GOT3 (cell line): ENCODE measurements at places on chromosomes 1 and 21.

DNA sequence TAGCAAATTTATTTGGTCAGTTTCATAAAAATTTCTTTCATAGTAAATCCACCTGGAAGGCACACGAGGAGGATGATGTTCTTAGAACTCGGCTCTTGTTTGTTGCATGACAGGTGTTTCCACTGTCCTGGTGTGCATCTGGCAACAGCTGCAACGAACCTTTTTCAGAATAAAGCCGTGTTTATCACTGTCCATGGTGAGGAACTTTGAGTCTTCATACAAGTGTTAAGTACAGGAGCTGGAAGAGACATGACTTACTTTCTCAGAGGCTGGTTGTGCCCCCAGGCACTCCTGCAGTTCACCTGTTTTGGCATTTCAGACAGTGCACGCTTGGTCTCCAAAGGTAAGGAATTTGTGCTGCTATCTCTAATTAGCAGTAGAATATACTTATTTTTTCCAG, 97.1 kb downstream of the ADAMTS1 start:
- DNase-seq: no peak

GRCh38 chr1:59597420-59598119, 217.2 kb upstream of the HOOK1 start:
- no peak for DNase-seq

GRCh38 chr1:11456965-11457364, 22.0 kb upstream of the DISP3 start:
- DNase-seq: no peak

- DNase-seq: no peak
Measured at GRCh38 chr1:40384887-40385286, 11.4 kb downstream of the SMAP2 start.

DNA sequence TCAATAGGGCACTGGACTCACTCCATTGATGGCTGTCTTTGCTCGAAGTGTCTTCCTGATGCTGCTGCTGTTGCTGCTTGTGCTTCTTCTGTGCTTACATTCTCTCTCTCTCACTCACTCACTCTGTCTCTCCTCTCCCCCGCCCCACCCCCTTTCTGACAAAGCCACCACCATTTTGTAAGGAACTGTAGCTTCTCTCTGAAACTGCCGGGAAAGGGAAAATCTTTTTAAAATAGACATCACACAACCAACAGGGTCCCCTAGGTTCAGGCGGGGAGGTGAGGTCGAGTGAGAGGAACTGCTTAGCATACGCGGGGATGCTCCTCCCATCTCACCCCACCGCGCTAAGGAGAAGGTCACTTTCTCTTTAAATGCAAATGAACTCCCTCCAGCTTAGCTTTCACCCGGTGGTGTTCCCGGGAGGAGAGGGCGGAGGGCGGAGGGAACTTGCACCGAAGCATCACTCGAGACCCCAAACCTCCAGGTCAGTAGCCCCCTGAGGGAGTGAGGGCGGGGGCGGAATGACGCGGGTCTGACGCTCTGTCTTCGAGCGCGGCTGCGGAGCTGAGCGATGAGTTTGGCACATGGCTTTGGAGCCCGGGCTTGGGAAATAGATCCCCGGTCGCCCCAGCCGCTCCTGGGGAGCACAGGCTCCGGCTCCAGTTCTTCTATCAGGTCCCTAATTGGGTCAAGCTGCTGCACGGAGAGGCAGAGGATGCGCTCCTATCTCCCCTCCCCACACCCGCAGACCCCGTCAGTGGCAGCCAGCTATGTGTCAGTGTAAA, at the start of gene CCDC28B:
Gene CCDC28B, plus strand, starts transcription at position 370 of the 785 bp plus-strand sequence. CDS start 1,341 bp downstream, outside the sequence.
- no peak for DNase-seq

GRCh38 chr1:184025242-184025675, 12.3 kb downstream of the COLGALT2 start:
- DNase-seq: no peak

DNA sequence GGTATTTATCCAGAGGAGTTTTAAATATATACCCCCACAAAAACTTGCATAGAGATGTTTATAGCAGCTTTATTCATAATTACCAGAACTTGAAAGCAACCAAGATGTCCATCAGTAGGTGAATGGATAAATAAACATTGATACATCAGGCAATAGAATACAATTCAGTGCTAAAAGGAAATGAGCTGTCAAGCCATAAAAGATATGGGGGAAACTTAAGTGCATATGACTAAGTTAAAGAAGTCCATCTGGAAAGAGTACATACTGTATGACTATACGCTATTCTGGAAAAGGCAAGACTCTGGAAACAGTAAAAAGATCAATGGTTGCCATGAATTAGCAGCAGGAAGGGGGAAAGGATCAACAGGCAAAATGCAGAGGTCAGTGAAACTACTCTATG, 366.7 kb downstream of the HHIPL2 start:
- no peak for DNase-seq

GRCh38 chr1:50420689-50421365, 2.4 kb downstream of the DMRTA2 start:
- no peak for DNase-seq

- DNase-seq: no peak
Measured at GRCh38 chr1:51303315-51303714, 27.0 kb downstream of the TTC39A start.

DNA sequence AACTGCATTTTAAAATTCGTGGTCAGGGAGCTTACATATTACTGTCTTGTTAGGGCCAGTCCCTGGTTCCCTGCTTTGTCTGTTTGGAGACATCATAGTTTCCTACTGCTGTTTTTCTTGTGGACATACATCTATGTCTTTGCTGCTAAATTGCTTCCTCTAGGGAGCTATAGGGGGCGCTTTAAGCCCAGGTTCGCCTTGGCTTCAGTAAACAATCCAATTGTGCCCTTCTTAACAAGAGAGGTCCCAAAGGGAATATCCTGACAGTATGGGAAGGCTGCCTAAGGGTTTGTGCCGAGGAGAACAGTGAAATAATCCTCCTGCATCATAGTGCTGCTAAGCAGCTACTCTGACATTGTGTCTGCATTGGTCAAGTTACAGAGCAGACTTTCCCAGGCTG, 112.5 kb downstream of the USH2A start:
- DNase-seq: no peak

- DNase-seq: no peak
Measured at GRCh38 chr1:1250786-1251284, 4.3 kb upstream of the C1QTNF12 start.

DNA sequence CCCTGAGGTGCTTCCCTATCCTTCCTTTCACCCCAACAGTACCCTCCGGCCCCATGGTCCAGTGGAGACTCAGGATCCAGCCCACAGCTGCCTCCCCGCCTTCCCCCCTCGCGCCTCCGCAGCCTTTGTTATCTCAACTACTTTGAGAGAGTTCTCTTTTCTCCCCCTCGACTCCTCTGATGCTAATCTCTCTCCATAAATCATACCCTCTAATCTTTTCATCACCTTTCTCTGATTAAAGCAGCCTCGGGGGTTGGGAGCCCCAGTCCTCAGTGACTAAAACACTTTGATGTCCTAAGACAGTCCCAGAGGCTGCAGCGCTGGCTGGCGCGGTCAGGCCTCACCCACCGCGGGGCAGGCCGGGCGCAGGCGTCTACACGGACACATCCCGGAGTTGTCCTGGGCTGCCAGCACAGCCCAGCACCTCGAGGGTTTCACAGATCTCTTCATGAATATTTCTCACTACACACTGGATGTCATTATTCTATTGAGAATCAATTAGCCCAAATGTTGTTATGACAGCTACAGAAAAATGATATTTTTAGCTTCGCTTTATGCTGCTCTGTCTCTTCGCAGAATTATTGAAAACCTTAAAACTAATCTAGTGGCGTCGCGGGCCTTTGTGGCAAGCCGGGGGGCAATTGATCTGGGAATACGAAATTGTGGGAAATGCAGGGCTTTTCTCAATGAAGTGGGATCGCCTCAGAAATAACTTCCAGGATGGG, 289.5 kb downstream of the RRAGC start:
- no peak for DNase-seq

DNA sequence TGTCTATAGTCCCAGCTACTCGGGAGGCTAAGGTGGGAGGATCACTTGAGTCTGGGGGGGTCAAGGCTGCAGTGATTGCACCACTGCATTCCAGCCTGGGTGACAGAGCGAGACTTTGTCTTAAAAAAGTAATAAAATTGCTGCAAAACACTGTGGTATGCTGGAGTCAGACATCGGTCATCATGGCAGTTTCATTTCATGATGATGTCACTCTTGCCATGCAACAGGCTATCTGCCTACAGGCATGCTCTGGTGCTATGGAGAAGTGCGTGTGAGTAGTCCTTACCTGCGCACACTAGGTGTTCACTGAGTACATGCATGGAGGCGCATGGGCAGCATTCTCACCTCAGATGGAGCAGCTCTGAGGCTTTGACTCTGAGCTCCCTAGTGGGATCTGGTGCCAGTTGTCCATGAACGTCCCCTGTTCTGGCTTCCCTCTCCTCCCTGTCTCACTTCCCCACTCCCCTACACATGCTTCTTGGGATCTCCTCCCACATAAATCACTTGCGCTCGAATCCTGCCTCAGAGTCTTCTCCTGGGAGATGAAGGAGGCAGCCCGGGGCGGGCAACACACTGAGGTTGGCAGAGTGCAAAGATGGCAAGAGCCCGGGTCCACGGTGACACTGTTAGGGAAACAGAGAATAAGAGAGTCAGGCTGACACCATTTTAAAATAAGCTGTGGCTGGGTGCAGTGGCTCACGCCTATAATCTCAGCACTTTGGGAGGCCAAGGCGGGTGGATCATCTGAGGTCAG, 10.4 kb upstream of the CELA3B start:
- no peak for DNase-seq

GRCh38 chr1:216238844-216239243, 184.4 kb downstream of the USH2A start:
- no peak for DNase-seq

GRCh38 chr1:83961571-83962295, 37.2 kb downstream of the TTLL7 start:
- DNase-seq: no peak

GRCh38 chr1:52635321-52636089, 2.5 kb downstream of the SHISAL2A start:
- no peak for DNase-seq

DNA sequence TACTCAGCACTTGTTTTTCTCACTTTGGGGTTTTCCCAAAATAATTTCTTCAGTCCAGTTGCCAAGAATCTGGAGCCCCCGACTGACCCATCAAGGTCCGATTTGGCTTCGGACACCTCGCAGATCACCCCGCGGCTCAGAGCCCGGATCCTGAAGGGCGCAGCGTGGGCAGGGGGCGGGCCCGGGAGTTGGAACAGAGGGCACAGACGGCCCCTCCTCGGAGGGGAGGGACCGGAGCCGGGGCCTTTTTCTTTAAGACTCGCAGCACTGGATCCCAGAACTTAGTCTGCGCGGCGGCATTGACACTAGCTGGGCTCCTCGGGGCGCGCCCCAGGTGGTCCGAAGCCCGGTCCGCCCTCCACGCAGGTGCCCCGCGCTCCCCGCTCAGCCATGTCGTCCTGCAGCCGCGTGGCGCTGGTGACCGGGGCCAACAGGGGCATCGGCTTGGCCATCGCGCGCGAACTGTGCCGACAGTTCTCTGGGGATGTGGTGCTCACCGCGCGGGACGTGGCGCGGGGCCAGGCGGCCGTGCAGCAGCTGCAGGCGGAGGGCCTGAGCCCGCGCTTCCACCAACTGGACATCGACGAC, at the start of gene CBR3:
Gene CBR3, plus strand, starts transcription at position 277 of the 588 bp plus-strand sequence. Its CDS starts 114 bp downstream, at position 391.
- DNase-seq: peak; percentile 49

DNA sequence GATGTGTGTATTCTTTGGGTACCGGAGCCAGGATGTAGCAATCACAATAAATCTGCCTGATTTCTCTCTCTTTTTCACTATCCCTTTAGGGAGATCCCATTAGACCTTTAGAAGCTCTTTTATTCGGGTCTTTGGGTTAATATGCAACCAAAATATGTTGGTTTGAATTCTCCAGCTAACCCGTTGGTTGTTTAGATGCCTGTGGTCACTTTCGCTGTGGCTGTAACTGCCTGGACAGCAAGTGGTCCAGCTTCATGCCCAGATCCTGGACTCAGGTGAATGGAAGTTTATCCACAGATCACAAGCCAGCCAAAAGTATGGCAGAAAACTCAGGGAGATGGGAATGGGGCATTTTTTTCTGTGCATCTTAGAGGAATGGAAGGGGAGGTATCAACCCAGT, 12.3 kb downstream of the KAZN start:
- DNase-seq: no peak

- no peak for DNase-seq
Measured at GRCh38 chr1:103162360-103162759, 54.0 kb upstream of the COL11A1 start.

DNA sequence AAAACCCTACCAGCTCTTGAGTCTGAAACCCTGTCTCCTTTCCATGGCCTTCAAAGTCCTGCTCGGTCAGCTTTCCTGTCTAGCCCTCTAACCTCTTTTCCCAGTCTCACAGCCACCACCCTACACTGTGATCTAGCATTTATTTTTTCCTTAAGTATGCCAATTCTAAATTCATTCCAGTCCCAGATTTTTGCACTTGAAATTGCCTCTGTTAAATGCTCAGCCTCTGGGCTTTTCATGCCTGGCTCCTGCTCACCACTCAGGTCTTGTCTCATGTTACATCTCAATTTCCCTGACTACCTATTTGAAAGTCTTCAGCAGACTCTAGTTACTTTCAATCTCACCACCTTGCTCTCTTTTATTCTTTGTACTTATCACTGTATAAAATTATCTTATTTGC, 176.2 kb downstream of the ADGRL4 start:
- no peak for DNase-seq

DNA sequence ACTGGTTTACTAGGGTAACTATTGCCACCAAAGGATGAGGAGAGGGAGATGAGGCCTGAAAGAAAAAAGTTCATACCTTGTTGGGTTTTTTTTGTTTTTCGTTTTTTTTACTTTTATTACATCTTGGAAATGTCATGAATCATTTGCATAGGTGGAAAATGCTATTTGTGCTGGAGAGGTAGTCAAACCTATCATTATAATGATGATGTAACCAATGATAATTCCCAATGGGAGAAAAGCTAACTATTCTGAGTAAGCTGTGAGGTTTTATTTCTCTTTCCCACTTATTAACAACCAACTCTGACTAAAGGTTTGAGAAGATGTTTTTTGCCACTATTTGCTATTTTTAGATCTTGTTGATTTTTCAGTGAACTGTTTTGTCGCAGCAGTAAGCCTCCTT, 29.0 kb downstream of the SH3GLB1 start:
- no peak for DNase-seq

DNA sequence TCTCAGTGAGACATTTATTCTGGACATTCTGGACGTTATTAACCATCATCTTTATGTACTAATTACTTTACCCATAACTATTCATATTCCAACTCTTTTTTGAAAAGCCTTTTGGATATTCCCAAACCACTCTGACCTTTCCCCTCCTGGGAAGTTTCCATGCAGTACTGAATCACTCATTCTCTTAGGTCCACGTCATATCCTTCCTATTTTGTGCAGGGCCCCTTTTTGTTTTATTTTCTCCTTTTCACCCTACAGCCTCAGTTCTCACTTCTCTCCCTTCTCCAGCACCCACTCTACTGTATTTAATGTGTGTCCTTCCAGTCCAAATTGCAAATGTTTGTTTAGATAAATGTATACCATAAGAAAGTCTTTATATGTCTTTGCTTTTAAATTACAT, 16.4 kb upstream of the ATP1A1 start:
- DNase-seq: no peak
